ENCODE measurements at places on chromosomes 5 and 9.

DNA sequence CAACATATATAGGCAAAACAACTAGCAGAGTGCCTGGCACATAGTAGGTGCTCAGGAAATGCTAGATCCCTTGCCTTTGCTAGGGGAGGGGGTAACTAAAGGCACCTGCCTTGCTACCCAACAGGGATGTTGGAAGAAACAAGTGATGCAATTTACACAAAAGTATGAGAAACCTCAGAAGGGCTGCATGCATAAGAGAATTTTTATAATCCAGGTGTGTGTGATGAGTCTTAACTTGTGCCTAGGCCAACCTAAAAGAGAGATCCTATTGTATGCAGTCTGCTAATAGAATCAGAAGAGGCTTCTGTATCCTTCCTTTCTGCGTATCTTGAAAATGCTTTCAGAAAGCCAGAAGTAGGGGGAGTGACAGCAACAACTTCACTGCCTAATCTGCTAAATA is 135.9 kb downstream of the SLIT3 start:
- DNase-seq, result no peak

GRCh38 chr5:1409381-1410110 is 35.7 kb downstream of the SLC6A3 start:
- no peak for DNase-seq

- no peak for DNase-seq
Observed at GRCh38 chr9:137606005-137606621, 627 bp downstream of the ARRDC1 start.

- no peak for DNase-seq
Observed at GRCh38 chr9:123682746-123683145, 247.2 kb downstream of the DENND1A start.

GRCh38 chr9:90020276-90020871 is 415.6 kb downstream of the GADD45G start:
- no peak for DNase-seq

- DNase-seq, result peak; percentile 36
Observed at GRCh38 chr9:27473111-27473529, 51.0 kb upstream of the IFNK start.

GRCh38 chr5:178201927-178202235 is 2.5 kb upstream of the HNRNPAB start:
- DNase-seq, result no peak

GRCh38 chr5:150469718-150470469 is 20.4 kb upstream of the RPS14 start:
- DNase-seq, result no peak

- DNase-seq, result no peak
Observed at GRCh38 chr5:175248416-175248905, 195.5 kb downstream of the DRD1 start.

- DNase-seq, result no peak
Observed at GRCh38 chr5:135723491-135723890, 111.0 kb upstream of the SLC25A48 start.

DNA sequence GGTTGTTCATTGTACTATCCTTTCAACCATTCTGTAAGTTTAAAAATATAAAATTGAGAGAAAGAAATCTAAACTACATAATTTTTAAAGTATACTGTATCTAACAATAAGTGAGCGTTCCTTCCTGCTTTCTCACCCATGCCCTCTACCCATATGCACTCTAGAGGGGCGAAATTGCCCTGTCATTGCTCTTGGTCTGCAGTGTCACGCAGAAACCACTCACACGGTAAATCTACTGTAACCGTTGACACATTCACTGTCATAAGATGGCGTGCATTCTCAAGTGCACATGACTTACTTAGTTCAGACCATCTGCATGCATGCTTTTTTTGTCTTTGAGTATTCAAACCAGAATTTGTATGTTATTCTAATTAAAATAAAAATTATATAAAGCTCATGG is 55.7 kb upstream of the NIPBL start:
- DNase-seq, result no peak

- DNase-seq, result no peak
Observed at GRCh38 chr9:90547896-90548295, 94.7 kb downstream of the DIRAS2 start.

DNA sequence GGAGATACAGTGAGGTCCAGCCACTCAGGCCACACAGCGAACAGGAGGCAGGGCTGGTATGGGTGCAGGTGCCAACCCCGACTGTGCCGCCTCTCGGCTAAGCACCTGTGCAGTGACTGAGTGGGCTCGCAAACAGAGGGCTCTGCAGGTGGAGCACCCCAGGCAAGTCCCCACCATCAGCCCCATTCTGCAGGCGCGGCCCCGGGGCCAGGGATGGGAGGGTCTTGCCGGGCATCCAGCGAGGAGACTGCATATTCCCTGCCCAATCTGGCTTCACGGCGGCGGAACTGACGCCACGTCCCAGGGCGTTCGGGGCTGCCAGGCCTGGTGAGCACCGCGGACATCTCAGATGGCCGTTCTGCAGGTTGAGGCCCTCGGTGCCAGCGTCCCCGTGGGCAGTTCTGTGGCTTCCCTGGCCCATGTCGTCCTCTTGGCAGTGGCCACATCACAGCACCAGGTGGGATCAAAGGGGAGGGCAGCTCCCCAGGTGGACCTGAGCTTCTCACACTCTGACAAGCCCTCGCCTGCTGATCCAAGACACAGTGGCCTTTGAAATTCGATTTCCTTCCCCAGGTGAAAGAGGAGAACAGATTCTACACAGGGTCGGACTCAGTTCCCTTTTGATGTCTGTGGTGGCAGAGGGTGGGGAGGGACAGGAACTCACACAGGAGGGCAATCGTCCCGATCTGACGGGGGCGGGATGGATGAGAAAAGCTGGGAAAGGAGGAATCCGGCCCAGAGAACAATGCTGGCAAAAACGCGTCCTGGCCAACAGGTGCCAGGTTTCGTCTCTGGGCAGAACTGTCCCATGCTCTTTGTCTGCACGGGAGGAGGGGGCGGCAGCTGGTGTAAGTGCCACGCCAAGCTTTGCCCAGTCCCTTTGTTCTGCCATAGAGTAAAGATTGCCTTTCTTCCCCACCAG is 18.8 kb downstream of the DBH start:
- no peak for DNase-seq

- DNase-seq, result no peak
Observed at GRCh38 chr9:71680189-71680980, 87.9 kb downstream of the CEMIP2 start.

GRCh38 chr9:120935383-120935857 is 8.8 kb upstream of the TRAF1 start:
- peak; percentile 97 for DNase-seq

DNA sequence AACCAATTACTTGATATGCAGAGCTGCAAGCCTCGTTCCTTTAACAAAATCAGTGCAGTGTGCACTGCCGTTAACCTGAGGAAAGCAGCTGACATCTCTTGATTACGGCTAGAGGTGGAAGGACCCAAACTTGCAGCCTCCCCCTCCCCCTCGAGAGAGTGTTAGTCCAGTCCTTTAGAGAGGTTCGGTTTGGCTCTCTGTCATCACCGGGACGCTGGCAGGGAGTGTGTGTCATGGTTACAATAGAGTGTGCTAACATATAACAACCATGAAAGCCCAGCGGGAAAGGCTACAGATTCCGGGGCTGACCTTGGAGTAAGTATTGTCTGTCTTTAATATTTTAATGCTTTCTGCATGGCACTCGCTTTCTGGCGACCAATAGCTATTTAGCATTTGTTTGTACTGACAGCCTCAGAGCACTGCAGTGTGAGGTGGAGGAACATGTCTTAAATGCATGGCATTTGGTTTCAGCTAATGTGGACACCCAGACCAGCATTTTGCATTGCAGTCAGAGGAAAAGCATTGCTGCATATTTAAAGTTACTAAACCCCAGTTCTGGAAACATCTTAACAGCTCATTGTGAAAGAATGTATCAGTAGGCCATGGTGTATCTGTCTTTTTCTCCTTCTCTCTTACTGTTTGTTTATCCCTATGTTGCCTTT is 237.5 kb downstream of the CD180 start:
- DNase-seq, result peak; percentile 7

- DNase-seq, result no peak
Observed at GRCh38 chr9:114619191-114619761, 8.2 kb downstream of the TMEM268 start.

GRCh38 chr5:123743990-123744583 is 232.1 kb downstream of the CSNK1G3 start:
- no peak for DNase-seq

GRCh38 chr9:119322184-119322583 is 47.1 kb downstream of the BRINP1 start:
- no peak for DNase-seq

DNA sequence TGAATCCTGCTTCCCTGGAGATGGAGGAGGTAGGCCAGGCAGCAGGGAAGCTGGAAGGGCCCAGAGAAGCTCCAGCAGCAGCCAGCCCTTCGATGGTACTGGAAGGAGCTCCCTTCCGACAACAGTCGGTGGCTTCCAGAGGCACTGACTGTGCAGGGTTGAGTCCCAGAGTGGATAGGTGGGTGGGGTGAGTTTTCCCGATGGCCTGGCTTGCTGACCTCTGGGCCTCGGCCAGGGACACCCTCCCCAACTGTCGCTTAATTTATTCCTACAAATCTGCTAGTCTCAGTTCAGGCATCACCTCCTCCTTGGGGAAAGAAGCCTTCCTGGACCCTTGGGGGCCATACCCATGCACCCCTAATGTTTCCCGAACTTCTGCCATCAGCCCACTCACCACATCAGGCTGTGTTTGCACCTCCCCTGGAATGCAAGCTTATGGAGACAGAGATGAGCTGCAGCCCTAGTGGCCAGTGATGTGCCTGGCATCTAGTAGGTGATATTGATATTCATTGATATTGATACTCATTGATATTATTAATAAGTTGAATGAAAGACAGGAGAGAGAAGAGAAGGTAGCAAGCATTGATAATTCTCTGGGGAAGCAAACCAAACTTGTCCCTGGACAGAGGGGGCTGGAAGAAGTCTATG is 104.6 kb upstream of the BOD1 start:
- no peak for DNase-seq

DNA sequence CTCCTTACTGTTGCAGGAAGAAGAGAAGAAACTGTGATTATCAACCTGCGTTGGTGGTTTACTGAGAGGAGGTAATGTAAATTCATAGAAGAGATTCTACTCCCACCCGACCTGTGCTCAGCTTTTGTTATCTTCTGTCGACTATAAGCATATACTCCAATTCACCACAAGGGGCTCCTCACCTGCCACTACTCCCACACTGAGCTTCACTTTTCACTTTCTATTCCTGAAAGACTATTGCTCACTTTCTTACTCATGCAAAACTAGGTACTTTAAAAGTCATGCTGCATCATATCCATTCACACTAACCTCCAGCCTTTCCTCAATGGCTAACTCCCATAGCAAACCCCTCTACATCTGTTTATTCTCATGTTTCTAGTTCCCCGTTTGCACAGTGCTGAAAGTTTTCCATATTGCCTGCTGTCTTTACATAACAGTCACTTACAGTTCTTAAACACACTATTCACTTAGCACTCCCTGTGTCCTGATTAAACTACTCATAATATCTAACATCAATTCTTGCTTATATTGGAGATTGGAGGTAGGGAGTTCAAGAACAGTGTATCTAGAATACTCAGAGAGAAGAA is 1062.6 kb downstream of the NR2F1-AS1 start:
- no peak for DNase-seq

DNA sequence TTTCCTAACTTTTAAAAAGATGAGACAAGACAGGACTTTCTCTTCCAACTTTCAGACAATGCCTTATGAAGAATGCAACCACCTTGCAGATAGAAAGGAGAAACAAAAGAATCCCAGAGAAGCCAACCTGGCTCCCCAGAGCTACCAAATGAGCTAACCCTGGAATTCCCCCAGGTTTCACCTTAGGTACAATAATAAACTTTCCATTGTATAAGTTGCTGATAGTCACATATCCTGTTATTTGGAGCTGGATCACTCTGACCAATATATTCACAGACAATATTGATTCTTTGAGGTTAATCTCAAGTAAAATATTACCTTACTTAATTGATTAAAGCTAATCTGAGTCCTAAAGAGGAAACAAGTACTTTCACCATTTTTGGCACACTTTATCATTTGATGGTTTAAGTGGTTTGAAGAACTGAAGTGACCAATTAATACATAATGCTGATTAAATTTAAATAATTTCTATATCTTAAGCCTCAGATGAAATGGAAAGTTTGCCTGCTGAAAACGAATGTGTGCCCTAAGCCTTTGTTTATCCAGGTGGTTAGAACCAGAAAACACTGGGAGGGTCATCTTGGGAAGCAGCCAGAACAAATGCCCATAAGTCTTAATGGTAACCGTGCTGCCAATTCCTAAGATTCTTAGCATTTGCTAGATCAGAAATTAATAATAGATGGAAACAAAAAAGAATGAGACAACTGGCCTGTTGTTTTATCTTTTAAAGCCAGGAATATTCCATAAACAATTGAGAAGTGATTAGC is 159.6 kb upstream of the SLC12A2 start:
- no peak for DNase-seq

DNA sequence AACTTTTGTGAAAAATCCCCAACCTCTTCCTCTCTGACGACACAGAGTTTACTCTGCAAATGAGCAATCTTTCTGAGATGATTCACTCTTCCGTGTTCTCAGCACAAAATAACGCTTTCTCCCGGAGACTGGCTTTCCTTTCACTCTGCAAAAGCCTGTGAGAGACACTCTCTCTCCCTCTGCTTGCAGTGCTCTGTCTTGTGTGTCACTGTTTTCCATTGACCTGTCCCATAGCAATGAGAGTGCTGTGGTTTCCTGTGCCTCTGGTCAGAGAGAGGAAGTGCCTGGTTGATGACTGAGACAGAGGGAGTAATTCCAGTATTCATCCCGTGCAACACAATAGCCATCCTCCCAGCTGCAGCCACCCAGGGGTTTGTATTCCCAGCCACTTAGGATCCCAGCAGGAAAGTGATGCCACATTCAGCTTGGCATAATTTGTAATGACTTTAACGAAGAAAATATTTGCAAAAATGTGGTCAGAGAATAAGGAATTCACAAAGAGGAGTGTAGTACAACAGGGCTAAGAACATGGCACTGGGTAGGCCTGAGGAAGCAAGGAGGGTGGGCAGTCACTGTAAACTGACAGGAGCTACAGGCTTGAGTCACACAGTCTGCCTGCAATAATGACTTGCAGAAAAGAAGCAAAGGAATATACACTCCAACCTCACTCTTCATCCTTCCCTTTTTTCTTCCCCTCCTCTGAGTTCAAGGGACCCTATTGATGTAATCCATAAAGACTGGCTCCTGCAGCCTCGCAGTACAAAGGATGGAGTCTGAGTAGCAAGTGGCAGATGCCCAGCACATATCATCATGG is 463.5 kb upstream of the RGMB start:
- no peak for DNase-seq

GRCh38 chr5:61230492-61230891 is 68.2 kb upstream of the SMIM15 start:
- DNase-seq, result no peak

DNA sequence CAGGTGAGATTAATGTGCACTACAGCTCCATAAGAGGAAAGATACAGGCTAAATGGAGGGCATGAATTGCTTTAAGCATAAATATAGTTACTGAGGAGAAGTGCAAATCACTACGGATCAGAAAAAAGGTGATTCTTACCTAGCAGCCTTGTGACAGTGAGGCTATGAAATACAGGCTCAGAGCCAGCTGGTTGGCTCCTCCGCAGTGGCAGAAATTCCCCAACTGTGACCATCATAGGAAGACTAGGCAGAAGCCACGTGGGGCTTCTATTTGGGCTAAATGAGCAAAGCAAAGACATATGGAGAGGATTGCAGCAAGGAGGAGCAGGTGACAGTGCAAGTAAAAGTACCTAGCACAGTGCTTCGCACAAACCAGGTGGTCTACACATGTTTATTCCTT is 40.5 kb downstream of the CDO1 start:
- DNase-seq, result no peak

- no peak for DNase-seq
Observed at GRCh38 chr9:123978981-123979380, 32.6 kb upstream of the LHX2 start.

GRCh38 chr5:17302604-17303003 is 85.2 kb downstream of the BASP1 start:
- DNase-seq, result peak; percentile 43
